Panc1 (cell line): ENCODE measurements at places on chromosomes 7 and 10.

DNA sequence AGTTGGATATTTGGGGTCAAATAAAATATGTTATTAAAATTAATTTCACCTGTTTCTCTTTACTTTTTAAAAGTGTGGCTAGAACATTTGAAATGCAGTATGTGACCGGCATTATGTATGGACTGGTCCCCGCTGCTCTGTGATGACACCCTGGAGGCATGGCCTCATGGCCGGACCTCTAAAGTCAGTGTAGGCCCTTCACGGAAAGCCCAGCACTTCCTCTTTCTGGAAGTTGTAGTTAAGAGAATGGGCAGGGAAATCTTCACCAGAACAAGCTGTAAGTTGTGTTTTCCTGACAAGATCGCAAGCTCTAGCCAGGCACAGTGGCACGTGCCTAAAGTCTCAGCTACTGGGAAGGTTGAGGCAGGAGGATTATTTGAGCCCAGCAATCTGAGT, 38.3 kb upstream of the SRGN start:
- no peak for DNase-seq

GRCh38 chr7:153413540-153414287, 638.5 kb upstream of the DPP6 start:
- DNase-seq = no peak

DNA sequence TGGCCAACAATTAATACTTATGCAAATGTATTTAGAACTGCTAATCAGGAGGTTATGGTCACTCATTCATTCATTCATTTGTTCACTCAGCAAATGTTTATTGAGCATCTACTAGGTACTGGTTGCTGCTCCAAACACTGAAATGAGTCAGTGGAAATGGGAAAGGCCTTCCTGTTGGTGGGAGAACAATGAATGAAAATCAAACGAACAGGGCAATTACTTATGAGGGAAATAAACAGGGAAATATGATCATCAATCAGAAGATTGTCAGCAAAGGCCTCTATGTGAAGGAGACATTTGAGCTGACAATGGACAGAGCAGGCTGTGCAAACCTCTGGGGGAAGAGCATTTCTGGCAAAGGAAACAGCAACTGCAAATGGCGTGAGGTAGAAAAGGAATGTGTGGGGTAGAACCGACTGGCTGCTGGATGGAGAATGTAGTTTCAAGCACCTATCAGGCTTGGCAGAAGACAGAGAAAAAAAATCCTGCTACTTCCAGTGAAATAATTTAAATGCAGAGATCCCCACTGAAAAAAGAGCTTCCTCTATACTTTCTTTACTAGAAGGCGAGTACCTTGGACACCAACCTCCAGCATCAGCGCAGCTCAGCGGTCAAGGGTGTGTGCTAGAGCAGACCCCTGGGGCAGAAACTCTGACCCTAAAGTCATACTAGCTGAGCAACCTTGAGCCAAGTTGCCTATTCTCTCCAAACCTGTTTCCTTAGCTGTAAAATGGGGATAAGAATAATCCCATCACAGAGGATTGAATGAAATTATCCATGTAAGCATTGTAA, 108.8 kb upstream of the EEPD1 start:
- no peak for DNase-seq

- DNase-seq = peak; percentile 25
These were observed 875 bp upstream of the HECTD2 start for GRCh38 chr10:91409069-91409868.

GRCh38 chr7:113247198-113247597, 128.8 kb upstream of the SMIM30 start:
- no peak for DNase-seq

DNA sequence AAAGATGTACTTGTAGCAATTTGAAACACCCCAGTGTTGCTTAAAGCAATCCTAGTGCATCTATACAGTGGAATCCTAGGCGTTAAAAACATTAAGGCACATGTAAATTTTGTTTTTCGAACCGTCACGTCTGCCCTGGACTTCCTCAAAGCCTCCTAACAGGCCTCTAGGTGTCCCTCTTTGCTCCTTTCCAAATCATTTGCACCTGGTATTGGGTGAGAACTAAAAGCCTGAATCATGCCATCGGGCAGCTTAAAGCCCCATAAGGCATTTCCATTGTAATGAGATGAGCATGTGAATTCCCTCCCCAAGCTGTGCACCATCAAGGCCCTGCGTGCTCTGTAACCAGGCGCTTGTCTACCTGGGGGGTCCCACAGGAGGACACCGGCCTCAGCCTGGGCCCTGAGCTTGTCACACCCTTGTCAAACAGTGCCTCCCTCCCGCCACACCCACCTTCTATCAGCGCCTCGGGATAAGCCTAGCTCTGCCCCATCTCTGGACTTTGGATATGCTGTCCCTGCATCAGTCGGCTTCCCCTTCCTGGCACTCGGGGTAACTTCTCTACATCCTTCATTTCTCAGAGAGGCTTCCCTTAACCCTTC, 89.2 kb downstream of the WDR11 start:
- no peak for DNase-seq

GRCh38 chr7:145986248-145986874, 130.2 kb upstream of the CNTNAP2 start:
- DNase-seq = no peak

GRCh38 chr7:4998244-4998643, 39.3 kb upstream of the MMD2 start:
- DNase-seq = no peak

DNA sequence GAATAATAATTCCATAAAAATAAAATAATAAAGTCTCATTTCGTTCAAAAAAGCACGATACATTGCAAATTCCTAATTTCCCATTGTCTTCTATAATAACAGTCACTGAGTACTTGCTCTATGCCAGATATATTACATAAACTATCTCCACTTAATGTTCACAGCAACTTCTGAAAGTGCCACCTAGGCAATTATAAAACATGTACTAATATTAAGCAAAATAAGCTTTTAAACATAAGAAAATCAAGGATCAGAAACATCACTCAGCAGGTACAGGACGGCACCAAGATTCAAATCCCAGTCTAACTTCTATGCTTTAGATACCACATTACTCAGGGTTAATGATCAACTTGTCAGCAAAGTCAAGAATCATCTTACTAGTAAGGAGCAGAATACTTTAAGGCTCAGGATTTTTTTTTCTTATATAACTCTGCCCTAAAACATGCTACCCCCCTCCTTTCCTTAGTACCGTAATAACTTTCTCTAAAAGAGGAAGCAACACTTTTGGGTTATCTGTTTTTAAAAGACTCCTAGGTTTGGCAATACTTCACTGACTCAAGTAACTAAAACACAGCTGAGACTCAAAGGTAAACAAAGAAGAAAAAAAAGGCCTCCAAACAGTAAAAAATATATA, 51.3 kb downstream of the USP6NL start:
- no peak for DNase-seq

DNA sequence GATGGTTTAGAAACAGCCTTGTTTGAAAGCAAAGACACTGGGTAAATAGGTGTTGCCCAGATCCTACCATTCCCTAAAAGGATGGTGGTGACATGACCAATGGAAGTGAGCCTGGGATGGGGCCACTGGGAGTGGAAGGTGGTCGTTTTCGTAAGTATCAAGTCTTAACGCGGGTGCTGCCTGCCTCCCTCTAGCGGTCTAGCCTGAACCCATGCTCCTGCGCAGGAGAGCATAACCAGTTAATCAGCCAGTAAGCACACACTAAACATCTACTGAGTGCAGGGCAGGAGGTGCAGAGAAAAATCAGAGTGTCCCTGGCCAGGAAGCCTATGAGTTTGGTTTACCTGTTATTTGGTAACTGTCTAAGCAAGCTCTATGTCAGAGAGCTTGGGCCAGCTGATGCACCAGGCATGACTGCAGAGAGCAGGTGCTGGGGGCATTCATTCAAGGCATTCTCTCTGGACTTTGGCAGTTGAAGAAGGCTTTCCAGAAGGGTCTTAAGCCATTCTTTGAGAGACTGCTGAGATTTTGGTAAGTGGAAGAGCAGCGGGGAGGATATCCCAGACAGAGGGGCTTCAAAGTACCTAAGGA, 930 bp downstream of the GARIN1A start:
- DNase-seq = no peak

- no peak for DNase-seq
These were observed 67.6 kb downstream of the DNMBP start for GRCh38 chr10:99941942-99942820.

DNA sequence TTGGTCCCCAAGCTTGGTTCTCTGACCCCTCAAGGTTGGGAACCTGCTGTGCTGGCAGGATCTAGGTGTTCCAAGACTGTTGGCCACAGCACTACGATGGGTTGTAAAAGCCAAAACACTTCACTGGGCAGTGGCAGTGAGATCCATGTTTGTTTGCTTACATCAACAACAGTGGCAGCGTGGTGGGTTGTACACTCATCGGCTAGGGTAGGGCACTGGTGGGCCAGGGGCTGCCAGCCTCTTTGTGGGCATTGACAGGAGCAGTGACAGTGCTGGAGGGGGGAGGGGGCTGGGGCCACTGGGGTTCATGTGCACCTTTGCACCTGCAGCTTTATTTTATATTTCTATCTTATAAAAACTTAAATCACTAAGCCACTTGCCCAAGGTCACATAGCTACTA, 126.7 kb upstream of the ZWINT start:
- no peak for DNase-seq
